NCI-H1930 (cell line): ENCODE measurements at places on chromosomes 2 and 18.
A peak's percentile ranks its signal among the peaks of the same experiment; 100 is the strongest.

- no peak for DNase-seq
These were observed 78.2 kb downstream of the UBE2E3 start for GRCh38 chr2:181058378-181059269.

DNA sequence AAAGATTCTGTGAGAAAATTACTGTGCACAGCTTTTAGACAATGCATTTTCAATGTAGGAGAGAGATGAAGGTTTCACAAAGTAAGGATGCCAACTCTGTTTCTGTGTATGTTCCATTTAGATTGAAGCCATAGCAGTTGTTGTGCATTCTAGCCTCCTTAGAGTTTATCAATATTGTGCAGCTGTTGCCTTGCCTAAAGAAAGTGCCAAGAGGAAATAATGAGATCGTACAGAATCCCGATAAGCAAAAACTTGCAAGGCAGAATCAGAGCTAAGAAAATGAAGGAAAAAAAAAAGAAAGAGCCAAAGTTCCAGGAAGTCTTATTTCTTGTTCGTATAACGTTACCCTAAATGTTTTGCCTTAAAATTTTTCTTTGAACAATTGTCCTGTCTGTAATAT lies 965.0 kb downstream of the DCDC2C start:
- DNase-seq: no peak

DNA sequence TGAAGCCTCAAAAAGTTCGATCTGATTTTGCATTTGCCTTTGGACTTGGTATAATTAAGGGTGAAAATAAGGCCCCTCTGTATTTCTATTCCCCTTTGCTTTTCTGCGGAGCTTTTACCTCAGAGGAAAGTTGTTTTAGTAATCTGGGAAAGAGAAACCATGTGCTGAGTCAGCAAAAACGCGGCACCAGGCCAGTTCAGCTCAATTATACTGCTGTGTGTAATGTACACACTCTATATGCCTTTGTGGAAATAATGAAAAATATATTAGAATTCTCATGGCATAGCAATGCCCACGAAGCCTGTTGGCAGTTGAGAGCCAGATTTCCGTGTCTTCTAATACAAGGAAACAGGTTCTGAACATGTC lies 161.9 kb upstream of the SIX2 start:
- no peak for DNase-seq

GRCh38 chr2:191661097-191661924 lies 16.6 kb upstream of the NABP1 start:
- DNase-seq: no peak

DNA sequence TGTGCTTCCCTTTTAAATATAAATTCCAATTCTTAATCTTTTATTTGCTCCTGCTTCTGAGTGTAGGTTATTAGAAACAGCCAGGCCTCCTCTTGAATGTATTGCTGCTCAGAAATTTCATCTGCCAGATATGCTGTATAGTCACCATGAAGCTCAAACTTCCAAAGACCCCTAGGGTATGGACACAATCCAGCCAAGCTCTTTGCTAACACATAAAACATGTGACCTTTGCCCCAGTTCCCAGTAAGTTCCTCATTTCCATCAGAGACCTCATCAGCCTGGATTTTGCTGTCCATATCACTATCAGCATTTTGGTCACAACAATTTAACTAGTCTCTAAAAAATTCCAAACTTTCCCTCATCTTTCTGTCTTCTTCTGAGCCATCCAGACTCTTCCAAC lies 75.2 kb downstream of the MAP2 start:
- DNase-seq: no peak

DNA sequence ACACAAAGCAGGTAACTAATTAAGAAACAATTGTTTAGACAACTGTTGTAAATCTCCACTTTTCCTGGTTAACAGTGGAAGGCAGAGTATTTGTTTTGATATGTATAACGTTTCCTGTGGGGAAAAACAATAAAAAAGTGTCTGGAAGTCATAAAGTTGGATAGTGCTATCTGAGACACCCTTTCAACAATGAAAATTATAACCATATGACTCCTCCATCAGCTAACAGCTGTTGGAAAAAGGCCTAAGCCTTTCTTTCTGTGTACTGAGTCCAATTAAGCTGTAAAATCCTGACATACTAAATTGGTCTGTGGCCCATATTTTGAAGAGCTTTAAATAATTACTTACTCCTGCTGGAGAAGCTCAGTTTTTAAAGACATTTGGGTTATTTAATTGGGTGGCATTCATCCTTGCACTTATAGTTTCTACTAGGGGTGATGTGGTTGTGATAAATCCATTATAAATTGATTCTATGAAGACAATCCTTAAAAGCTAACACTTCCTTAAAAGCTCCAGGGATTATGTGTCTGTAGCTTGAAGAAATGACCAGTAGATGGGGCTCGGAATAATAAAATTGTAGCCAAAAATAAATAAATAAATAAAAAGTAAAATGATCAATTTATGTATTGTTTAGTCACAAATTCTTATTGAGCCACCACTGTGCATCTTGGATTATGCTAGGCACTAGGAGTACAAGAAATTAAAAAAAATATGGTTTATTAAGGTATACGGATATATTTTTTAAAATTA lies 698.1 kb upstream of the NXPH2 start:
- DNase-seq: no peak

GRCh38 chr2:201746551-201746950 lies 34.2 kb downstream of the ALS2 start:
- DNase-seq: no peak

DNA sequence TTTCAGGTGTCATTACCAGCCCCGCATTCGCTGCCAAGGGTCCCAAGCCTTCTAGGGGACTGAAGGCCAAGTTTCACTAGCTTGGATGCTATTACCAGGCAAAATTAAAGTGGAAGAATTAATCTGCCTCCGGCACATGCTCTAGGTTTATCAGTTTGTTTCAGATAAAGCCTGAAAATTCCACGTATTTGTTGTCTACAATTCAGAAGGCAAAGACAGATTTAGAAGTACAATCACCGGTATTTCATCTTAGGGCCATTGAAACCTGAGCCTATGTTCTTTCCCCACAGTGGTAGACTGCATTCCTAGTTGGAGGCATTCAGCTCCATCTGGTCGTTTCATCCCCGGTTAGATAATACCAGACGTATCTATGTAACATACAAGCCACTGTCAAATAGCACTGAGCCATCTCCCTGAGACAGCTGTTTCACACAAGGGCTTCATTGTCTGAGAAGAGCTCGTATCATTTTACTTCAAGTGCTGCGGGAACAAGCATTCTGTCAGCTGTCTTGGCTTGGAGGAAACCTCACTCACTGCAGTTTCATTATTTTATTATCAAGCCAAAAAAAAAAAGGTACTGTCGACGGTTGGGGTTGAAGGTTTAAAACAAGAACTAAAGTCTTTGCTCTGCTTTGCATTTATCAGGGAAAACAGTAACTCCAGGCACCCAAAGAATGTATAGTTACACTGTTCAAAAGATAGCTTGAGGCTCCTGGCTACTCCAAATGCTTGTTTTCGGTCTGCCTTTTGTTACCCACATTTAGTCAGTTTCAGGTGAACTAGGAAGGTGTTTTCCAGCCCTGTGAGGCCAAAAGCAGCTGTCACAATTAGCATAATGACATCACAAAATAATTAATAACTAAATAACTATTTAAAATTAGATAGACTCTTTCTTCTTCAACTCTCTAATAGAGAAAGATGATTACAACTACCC lies 76.7 kb downstream of the TGIF1 start:
- peak; percentile 41 for DNase-seq

- no peak for DNase-seq
These were observed 43.0 kb downstream of the G6PC2 start for GRCh38 chr2:168944065-168944464.

- no peak for DNase-seq
These were observed 3.4 kb upstream of the FAHD2A start for GRCh38 chr2:95399061-95399460.

GRCh38 chr2:75772908-75773630 lies 62.4 kb upstream of the GCFC2 start:
- DNase-seq: no peak

GRCh38 chr2:69625078-69625795 lies 18.3 kb downstream of the AAK1 start:
- DNase-seq: no peak

DNA sequence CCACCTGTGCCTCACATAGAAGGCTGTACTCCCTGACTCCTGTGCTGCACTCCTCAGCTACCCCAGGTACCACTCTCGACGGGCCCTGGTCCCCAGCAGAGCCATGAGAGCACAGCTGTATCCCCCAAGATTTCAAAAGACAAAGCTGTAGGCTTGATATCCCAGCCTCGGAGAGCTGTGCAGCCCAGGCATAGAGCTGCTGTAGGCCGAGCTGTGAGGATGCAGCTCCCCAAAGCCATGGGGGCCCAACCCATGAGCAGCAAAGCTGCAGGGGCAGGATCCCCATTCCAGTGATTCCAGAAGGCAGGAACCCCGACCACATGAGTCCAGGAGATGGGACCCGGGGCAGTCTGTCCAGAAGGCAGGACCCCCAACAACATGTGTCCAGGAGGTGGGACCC lies 123.8 kb upstream of the CBLN2 start:
- no peak for DNase-seq

- no peak for DNase-seq
These were observed 1.9 kb downstream of the SEMA4C start for GRCh38 chr2:96867756-96868554.

GRCh38 chr2:3628241-3628679 lies 29.7 kb upstream of the ALLC start:
- DNase-seq: no peak

DNA sequence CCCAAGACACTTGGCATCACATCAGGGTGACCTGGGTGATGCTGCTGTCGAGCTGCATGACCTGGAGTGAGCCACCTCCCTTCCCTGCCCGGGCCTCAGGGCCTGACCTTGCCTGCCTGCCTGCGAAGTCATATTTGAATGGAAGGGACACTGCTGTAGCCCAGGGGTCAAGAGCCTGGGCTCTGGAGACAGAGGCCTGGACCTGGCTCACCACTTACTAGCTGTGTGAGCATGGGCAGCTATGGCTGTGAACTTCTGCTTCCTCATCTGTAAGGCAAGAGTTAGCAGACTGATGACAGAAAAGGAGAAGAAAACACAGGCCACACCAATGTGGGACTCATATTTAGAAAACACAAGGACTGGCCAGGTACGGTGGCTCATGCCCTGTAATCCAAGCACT lies 118.7 kb downstream of the ZFP36L2 start:
- no peak for DNase-seq

GRCh38 chr2:73133566-73134197 lies 20.9 kb upstream of the RAB11FIP5 start:
- DNase-seq: no peak

GRCh38 chr2:39567507-39567906 lies 98.2 kb upstream of the TMEM178A start:
- no peak for DNase-seq

GRCh38 chr18:56569416-56569815 lies 69.0 kb downstream of the TXNL1 start:
- no peak for DNase-seq
